ENCODE measurements at places on chromosomes 5 and 9.

- no peaks in the 10 kb centered on the region for H3K4me1 ChIP-seq
- peaks cover 4% of the 10 kb centered on the region for H3K27me3 ChIP-seq
- H3K27ac ChIP-seq: no peak overlapping the region
- no peak overlapping the region for H3K4me3 ChIP-seq
- no peak for DNase-seq
Observed at GRCh38 chr5:115558388-115558956, 13.9 kb upstream of the FEM1C start.

GRCh38 chr5:84036842-84037241, 316.2 kb upstream of the HAPLN1 start:
- no peaks in the 10 kb centered on the region for H3K36me3 ChIP-seq
- no peak overlapping the region for H3K4me3 ChIP-seq
- H3K27ac ChIP-seq: no peak overlapping the region
- no peaks in the 10 kb centered on the region for H3K4me1 ChIP-seq

- no peaks in the 10 kb centered on the region for H3K36me3 ChIP-seq
- no peak overlapping the region for H3K27ac ChIP-seq
- peaks cover 68% of the 10 kb centered on the region for H3K27me3 ChIP-seq
- H3K4me3 ChIP-seq: no peak overlapping the region
Observed at GRCh38 chr9:133428617-133429101, 6.5 kb downstream of the ADAMTS13 start.

DNA sequence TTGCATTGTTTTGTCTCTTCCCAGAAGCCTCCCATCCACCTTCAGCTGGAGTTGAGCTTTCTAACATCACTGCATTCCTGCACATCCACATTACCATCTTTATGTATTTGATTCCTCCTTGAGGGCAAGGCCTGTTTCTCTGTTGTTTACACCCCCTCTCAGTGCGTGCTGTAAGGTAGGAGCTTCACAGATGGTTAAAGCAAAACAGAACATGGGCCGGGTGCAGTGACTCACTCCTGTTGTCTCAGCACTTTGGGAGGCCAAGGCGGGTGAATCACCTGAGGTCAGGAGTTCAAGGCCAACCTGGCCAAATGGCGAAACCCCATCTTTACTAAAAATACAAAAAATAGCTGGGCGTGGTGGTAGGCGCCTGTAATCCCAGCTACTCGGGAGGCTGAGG, 110.9 kb downstream of the KCNIP1 start:
- H3K27me3 ChIP-seq: peaks cover 42% of the 10 kb centered on the region
- DNase-seq: no peak
- H3K4me1 ChIP-seq: peaks cover 6% of the 10 kb centered on the region
- H3K4me3 ChIP-seq: no peak overlapping the region
- no peak overlapping the region for H3K27ac ChIP-seq

GRCh38 chr5:34574936-34575467, 81.1 kb upstream of the RAI14 start:
- no peaks in the 10 kb centered on the region for H3K4me1 ChIP-seq
- H3K27ac ChIP-seq: no peak overlapping the region
- no peak for DNase-seq
- no peak overlapping the region for H3K4me3 ChIP-seq
- no peaks in the 10 kb centered on the region for H3K36me3 ChIP-seq

- no peak overlapping the region for H3K27ac ChIP-seq
- H3K27me3 ChIP-seq: no peaks in the 10 kb centered on the region
- H3K4me1 ChIP-seq: no peaks in the 10 kb centered on the region
- H3K4me3 ChIP-seq: no peak overlapping the region
- no peak for DNase-seq
- H3K36me3 ChIP-seq: no peaks in the 10 kb centered on the region
Observed at GRCh38 chr5:9716838-9717281, 86.7 kb upstream of the TAS2R1 start.

DNA sequence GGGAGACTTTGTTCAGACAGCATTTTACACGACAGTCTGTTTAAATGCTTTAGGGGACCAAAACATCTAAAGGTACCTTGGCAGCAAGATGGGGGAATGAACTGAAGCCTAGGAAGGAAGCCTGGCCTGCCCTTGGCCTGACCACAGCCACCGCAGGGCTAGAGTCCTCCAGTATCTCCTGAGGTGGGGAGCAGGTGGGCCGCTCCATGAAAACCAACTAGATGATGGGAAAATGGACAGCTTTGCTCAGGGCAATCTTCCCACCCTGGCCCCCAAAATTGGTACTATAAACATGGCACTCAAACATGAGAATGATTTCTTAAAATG, 153.3 kb downstream of the AUH start:
- no peak for DNase-seq
- H3K4me3 ChIP-seq: peak overlapping the region; percentile 53
- no peaks in the 10 kb centered on the region for H3K27me3 ChIP-seq
- H3K27ac ChIP-seq: peak overlapping the region; percentile 85
- peaks cover 66% of the 10 kb centered on the region for H3K4me1 ChIP-seq

DNA sequence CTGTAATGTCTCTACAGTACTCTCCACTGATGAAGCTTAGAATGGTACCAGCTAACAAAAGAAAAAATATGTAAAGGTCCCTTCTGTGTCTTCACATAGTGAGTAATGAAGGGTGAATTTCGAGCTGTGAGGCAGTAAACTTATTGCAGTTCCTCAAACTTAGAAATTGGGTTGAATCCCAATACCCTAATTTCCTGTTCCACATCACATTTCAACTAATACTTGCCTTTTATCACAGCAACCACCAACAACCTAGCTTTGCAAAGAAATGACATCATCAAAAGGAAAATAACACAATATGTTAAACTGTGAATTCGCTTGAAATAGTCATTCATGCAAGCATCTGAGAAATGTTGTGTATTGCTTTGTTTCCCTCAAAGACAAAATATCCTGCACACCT, 9.4 kb upstream of the TNFAIP8 start:
- no peaks in the 10 kb centered on the region for H3K27me3 ChIP-seq
- DNase-seq: no peak
- H3K36me3 ChIP-seq: peaks cover 76% of the 10 kb centered on the region
- H3K27ac ChIP-seq: peak overlapping the region; percentile 69
- H3K4me3 ChIP-seq: no peak overlapping the region
- peaks cover 93% of the 10 kb centered on the region for H3K4me1 ChIP-seq

DNA sequence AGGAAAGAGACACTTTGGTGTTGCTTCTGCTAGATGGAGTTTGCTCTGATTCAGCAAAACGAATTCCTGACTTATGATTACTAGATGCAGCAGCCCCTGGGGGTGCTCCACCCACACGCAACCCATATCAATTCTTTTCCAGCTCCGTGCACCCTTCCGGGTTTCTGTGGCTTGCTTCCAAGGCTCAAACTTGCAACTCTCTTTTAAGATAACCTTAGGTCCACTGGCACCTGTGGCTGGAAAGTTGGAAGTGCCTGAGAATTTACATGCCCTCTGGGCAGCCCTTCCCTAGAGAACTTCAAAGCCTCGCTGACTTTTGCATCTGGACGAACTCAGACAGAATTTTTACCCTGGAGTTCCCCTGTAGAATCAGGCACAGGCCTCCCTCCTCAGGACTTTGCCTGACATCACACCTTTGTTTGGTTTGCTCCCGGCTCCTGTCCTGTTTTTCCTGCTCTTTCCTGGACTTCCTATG, 224.9 kb downstream of the SNX18 start:
- no peak overlapping the region for H3K27ac ChIP-seq
- H3K36me3 ChIP-seq: peaks cover 10% of the 10 kb centered on the region
- no peak for DNase-seq
- H3K27me3 ChIP-seq: peaks cover 25% of the 10 kb centered on the region
- H3K4me3 ChIP-seq: no peak overlapping the region

GRCh38 chr9:70113403-70114022, 69.9 kb downstream of the MAMDC2 start:
- H3K27ac ChIP-seq: no peak overlapping the region
- no peaks in the 10 kb centered on the region for H3K4me1 ChIP-seq
- H3K36me3 ChIP-seq: no peaks in the 10 kb centered on the region

GRCh38 chr5:39446231-39446630, 21.5 kb upstream of the DAB2 start:
- H3K27me3 ChIP-seq: no peaks in the 10 kb centered on the region
- H3K4me1 ChIP-seq: no peaks in the 10 kb centered on the region
- no peak for DNase-seq
- H3K36me3 ChIP-seq: no peaks in the 10 kb centered on the region

DNA sequence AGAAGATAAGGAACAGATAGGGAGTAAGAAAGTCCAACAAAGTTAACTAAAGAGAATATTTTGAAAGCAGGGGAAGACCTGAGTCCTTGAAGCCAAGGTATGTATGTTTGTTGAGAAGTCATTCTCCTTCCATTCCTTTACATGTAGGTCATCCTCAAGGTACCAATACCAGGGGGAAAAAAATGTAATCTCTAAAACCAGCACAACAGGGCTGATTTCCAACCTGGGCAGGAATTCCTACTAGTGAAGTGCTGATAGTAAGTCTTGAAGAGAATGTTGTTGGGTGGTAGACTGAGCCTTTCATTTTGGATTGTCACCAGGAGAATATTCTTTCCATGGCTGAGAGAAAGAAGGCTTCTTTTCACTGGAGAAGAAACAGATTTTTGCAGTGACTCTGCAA, 117.1 kb upstream of the ZNF462 start:
- DNase-seq: no peak
- H3K27ac ChIP-seq: no peak overlapping the region
- peaks cover 4% of the 10 kb centered on the region for H3K27me3 ChIP-seq
- H3K36me3 ChIP-seq: no peaks in the 10 kb centered on the region

DNA sequence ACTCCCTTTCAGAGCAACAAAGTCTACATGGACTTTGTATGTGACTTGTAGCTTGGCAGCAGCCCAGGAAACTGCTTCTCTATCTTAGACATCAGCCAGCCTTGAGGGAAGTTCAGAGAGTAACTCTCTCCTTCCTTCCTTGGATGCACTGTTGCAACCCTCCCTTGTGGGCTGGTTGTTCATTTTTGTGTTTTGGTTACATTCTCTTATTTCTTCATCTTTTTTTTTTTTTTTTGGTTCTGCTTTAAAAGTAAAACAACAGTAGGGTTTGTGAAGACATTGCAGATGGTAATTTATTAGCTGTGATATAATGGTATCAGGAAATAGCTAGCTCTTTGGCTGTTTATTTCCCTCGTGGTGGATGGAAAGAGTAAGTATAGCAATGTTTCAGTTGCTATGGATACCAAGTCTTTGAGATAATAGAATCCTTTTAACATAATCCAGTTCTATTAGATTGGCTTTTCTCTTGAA, 97.9 kb upstream of the MAMDC2 start:
- H3K27me3 ChIP-seq: peaks cover 4% of the 10 kb centered on the region
- H3K4me3 ChIP-seq: no peak overlapping the region
- H3K36me3 ChIP-seq: no peaks in the 10 kb centered on the region
- no peaks in the 10 kb centered on the region for H3K4me1 ChIP-seq

DNA sequence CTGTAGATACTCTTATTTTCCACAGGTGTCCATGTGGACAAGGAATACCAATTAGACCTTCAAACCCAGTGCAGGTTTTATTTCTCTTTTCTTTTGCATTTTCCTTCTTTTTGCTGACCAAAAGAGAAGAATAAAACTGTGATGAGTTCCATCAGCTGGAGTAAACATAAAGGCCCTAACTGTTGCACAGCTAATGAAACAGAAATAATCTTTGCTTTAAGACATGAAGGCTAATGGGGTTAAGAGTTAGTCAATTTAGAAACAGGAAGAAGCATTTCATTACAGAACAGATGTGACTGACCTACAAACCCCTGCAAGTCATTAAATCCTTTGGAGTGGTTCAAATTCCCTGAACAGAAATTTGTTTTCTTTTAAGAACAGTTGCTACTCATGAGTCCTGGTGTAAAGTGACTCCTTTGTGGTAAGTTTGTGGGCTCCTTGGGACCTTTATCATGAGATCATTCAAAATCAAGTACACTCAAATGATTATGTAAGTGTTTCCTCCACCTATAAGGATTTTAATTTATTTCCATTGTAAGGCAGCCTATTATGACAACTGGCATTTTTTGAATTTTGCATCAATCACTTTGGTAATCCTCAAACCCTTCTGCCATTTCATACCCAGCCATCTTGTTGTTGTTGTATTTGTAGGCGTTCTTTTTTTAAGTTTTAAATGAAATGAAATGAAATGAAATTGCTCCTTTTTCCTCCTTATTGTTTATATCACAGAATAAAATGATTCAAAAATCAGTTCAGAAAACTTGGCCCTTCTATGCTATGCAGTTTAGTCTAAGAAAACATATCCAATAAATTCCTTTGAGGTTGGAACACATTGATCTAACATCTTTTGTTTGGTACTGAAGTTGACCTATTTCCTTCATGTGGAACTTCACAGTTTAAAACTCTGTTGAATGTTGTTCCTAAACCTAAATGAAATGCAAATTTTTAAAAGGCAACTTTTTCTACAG, 1.3 kb downstream of the MINAR2 start:
- H3K27me3 ChIP-seq: no peaks in the 10 kb centered on the region
- no peaks in the 10 kb centered on the region for H3K4me1 ChIP-seq
- H3K36me3 ChIP-seq: no peaks in the 10 kb centered on the region
- no peak overlapping the region for H3K27ac ChIP-seq

- peaks cover 27% of the 10 kb centered on the region for H3K4me1 ChIP-seq
- H3K27ac ChIP-seq: peak overlapping the region; percentile 35
- no peak for DNase-seq
- no peaks in the 10 kb centered on the region for H3K27me3 ChIP-seq
- H3K36me3 ChIP-seq: peaks cover 4% of the 10 kb centered on the region
Observed at GRCh38 chr5:142821733-142822487, 51.7 kb downstream of the ARHGAP26 start.

GRCh38 chr5:90967851-90968250, 409.3 kb downstream of the ADGRV1 start:
- no peak for DNase-seq
- H3K4me1 ChIP-seq: no peaks in the 10 kb centered on the region
- H3K27ac ChIP-seq: no peak overlapping the region
- peaks cover 9% of the 10 kb centered on the region for H3K27me3 ChIP-seq

DNA sequence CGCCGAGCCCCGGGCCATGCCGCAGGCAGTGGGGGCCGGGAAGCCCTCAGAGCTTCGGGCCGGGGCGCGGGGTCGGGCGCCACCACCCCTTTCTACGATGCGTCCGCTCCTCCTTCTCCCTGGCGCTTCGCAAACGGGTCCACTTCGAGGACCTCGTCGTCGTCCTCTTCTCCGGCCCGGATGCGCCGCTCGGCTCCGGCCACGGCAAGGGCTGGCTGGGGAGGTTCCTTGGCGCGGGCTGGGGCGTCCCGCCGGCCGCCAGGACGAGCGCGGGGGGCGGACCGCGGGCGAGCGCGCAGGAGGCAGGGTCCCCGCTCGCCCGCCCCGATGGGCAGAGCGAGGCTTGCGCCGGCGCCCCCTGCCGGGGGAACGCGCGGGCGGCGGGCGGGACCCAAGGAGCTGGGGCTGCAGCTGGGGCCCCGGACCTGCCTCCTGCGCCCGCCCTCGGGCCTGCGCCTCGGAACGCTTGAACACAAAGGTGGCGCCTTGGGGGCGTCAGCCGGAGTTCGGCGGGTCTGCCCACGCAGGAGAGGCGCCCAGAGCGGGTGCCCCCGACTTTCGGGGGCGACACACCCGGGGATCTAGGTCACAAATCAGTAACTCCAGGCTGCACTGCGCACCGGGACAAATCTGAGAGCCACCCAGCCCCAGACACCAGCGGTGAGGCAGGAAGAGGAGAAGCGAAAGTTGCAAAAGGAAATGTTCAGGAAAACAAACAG, at the start of gene ROR2:
TSS of gene ROR2 (minus strand) at position 283 of the 719 bp plus-strand sequence.
- no peaks in the 10 kb centered on the region for H3K36me3 ChIP-seq
- H3K4me1 ChIP-seq: peaks cover 6% of the 10 kb centered on the region
- H3K27ac ChIP-seq: no peak within 1 kb of the TSS
- peak within 1 kb of the TSS; percentile 61 for H3K4me3 ChIP-seq
- H3K27me3 ChIP-seq: peaks cover 94% of the 10 kb centered on the region

Data from activated naive CD4-positive, alpha-beta T cell treated with anti-CD3 and anti-CD28 coated beads, Interleukin-2, amount 10 ng/mL, durations not matched to agents 7 days and 5 days (primary cell).